ENCODE measurements at places on chromosomes 7 and 10.
A peak's percentile ranks its signal among the peaks of the same experiment; 100 is the strongest.

GRCh38 chr7:21653623-21654022 is 110.8 kb downstream of the DNAH11 start:
- no peak for DNase-seq

GRCh38 chr7:100130608-100131453 is 4.1 kb downstream of the MBLAC1 start:
- DNase-seq: peak; percentile 24

DNA sequence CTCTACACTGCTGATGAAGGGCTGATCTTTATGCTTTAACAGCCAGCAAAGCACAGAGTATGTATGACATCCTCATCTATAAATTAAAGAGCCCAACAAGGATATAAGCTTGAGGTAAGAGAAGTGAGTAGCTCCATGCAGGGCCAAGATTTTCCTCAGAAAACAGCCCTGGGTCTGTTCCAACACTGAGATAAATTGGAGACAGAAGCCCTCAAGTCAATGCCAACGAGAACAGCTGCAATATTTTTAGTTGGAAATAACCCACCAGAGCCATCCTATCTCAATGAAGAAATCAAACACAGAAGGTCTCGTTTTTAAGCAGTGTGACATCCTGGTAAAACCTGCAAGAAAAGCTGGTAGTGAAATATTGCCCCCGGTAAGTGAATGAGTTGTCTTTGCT is 297.0 kb upstream of the AUTS2 start:
- no peak for DNase-seq

GRCh38 chr10:117653170-117653515 is 110.6 kb downstream of the EMX2 start:
- DNase-seq: no peak

DNA sequence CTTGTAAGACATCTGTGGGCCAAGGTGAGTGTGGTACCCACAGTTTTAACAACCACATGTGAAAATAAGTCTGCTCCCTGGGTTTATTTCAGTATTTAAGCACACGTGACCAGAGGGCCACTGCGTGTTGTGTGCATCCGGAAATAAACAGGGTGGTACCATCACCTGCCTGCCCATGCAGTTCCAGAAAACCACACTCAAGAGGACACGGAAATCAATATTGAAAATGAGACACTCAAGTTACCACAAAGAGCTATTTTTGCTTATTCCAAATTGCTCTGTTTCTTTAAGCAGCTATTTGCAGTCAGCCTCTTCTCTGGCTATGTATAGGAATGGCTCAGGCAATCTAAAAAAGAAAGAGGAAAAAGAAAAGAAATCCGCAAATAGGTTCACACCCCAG is 71.8 kb upstream of the LOXL4 start:
- no peak for DNase-seq

- no peak for DNase-seq
These were observed 56.1 kb downstream of the HIBADH start for GRCh38 chr7:27606270-27607209.

DNA sequence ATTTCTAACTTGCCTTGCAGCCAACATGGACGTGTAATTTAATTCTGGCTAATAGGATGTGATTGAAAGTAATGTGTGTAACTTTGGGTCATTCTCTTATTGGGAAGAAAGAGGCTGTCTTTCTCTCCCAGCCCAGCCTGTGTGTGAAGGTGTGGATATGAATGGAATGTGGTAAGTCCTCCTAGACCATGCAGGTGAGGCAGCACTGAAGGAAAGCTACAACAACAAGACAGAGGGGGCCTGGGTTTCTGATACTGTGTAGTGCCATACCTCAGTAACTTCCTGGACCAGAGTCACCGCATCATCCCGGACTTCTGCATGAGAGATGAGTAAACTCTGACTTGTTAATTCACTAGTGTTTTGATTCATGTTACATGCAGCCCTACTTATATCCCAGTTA is 237.0 kb downstream of the EXOC4 start:
- DNase-seq: no peak

DNA sequence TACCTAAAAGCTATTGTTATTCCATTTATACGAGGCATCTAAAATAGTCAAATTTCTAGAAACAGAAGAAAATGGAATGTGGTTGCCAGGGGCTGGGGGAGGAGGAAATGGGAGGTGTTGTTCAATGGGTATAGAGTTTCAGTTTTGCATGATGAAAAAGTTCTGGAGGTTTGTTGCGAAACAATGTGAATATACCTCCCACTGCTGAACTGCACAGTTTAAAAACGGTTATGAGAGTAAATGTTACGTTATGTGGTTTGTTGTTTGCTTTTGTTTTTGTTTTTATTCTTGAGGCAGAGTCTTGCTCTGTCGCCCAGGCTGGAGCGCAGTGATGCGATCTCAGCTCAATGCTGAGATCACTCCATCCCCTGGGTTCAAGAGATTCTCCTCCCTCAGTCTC is 64.9 kb upstream of the NRBF2 start:
- DNase-seq: no peak

GRCh38 chr7:146773506-146773905 is 656.9 kb downstream of the CNTNAP2 start:
- no peak for DNase-seq

GRCh38 chr10:72561745-72562166 is 64.1 kb downstream of the MICU1 start:
- no peak for DNase-seq

DNA sequence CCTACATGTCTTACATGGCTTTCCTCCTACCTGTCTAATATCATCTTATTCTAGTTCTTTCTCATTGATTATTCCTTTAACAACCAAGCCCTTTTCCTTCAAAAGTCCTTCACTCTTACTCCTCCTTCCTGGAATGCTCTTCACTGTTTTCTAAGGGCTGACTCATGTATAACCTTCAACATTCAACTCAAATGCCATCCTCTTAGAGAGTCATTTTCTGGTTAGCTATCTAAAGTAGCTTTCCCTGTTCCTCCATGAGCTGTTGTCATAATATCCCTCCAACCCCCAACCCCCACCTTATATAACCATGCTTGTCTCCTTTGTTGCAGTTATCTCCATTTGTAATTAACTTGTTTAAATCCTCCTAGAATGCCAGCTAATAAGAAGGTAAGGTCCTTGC is 286.8 kb downstream of the ADK start:
- DNase-seq: no peak

DNA sequence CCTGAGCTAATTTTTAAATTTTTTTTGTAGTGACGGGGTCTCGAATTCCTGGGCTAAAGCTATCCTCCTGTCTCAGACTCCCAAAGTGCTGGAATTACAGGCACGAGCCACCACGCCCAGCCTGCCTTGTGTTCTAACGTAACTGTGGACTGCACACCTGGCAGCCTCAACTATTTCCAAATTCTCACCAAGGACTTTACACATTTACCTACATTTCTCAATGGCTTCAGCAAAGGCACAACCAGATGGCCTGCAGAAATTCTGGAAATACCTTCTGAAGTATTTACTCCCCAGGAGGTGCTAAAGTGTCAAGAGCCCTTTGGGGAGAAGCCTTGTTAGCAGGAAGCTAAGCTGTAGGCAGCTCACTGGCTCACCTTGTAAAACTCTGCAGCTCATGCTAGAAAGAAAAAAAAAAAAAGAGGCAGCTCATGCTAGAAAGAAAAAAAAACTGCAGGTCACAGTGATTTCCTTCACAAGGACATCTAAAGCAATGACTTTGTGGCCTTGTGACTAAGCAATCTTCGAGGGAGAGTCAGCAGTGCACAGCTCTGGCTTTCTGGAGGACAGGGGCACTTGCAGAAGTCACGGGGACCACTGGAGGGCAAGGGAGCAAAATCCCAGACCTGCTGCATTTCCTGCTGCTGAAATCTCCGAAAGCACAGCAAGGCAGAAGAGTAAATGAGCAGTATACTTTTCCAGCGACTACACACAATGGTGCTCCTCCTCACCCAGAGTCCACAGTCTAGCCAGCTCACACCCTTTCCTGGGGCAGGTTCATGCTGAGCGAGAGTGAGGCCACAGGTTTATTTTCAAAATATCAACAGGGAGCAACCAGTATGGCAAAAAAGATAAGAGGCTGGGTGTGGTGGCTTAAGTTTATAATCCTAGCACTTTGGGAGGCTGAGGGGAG is 40.4 kb downstream of the BAIAP2L1 start:
- no peak for DNase-seq

DNA sequence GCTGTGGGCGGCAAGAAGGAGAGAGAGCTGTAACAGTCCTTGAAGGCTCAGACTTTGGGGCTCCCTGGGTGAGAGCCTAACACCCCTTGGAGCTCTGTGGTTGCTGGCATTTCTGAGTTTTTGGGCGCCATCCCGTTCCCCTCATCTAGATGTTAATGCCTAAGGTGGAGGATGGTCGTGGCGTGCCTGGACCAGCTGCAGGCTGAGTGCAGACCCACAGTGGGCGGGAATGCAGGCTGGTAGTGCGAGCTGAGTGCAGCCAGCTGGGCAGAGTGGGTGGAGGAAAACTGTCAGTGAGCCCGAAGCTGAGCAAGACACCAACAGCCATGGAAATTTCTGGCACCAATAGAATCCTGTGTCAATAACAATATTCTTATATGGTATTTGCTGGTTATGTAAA is 403.0 kb downstream of the ANKRD7 start:
- no peak for DNase-seq

DNA sequence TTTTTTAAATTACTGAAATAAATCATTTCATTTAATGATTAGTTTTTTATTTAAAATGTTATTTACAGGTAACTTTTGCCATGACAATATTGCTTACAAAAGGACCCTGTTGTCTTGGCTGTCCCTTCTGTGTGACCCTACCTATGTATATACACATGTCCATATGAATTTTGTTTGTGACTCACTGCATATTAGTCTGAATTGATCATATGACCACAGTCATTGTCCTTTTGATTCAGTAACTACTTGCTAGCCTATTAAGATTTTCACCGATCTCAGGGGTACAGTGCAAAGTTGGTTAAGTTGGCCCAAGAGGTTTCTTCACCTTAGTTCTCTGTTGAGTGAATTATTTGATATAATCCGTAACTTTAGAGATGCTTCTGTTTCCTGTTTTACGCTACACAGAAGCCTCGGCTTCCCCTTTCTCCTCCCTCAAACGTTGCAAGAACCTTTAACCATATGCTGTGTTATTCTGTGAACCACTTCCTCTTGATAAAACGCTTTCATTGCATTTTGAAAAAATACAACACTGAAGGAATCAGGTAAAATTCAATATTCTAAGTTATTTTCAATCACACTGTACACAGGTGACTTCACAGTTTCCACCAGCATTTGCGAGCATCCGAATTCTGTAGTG is 43.9 kb downstream of the APBB1IP start:
- DNase-seq: no peak

- DNase-seq: no peak
These were observed 16.3 kb downstream of the PI4K2A start for GRCh38 chr10:97656777-97657176.

- DNase-seq: no peak
These were observed 104.3 kb downstream of the MTERF1 start for GRCh38 chr7:91776171-91776570.

DNA sequence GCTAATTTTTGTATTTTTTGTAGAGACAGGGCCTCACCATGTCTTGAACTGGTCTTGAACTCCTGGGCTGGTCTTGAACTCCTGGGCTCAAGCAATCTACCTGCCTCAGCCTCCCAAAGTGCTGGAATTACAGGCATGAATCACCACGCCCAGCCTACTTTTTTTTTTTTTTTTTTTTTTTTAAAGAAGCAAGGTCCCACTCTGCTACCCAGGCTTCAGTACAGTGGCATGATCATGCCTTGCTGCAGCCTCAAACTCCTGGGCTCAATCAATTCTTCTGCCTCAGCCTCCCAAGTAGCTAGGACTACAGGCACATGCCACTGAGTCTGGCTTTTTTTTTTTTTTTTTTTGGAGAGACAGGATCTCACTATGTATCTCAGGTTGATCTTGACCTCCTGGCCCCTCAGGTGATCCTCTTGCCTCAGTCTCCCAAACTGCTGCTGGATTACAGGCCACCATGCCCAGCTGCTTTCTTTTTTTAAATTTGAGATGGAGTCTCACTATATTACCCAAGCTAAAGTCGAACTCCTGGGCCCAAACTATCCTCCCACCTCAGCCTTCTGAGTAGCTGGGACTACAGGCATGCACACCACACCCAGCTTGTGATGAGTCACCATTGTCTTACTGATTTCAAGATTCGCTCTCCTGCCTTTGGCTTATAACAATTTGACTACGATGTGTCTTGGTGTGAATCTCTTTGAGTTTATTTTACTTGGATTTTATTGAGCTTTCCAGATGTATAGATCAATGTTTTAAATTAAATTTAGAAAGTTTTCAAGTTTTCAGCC is 9.0 kb downstream of the RPEL1 start:
- no peak for DNase-seq

DNA sequence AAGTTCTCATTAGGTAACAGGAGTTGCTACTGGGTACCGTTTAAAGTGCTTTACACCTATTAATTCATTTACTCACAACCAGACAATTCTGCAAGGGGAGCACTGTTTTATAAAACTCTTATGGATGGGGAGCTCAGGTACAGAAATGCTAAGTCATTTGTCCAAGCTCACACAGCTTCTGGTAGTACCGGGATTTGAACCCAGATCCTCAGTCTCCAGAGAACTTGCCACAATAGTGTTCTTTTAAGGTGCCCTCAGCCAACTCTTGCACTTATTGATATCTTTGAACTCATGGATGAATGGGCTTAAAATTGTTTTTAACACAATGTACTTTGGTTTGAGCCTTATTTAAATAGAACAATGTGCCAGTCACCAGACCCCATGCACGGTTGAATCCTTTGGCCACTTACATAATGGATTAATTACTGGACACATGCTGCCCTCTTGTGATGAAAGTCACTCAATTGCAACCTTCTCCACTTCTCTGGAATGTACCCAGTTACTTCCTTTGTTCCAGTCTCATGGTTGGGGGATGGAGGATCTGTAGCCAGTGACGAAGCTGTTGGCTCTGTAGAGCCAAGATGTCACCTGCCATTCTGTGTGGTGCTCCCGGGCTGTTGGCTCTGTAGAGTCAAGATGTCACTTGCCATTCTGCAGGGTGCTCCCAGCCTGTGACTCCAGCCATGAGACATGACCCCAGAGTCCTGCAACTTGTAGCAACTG is 65.6 kb downstream of the NOD1 start:
- peak; percentile 10 for DNase-seq

GRCh38 chr10:79385392-79385795 is 38.1 kb downstream of the PPIF start:
- no peak for DNase-seq

DNA sequence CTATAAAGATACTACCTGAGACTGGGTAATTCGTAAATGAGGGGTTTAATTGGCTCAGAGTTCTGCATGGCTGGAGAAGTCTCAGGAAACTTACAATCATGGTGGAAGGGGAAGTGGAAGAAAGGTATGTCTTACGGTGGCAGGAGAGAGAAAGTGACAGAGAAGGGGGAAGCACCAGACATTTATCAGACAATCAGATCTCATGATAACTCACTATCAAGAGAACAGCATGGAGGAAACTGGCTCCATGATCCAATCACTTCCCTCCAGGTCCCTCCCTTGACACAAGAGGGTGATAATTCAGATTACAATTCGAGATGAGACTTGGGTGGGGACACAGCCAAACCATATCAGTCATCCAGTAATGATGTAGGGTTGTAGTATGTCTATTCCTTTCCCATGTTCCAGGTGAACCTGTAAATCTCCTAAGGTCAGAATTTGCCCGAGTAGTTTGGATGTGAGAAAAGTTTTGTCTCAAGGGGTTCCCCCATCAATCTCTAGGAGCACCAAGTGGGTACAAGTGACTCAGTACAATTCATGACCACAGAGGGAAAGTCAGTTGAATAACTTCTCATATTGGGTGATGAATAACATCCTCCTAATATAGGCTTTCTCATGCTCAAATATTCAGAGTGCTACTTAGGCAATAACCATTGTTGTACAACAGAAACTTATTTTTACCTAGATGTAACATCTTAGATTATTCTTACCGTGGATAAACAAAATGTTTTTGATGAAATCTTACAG is 39.7 kb upstream of the MTPN start:
- DNase-seq: no peak
